Brain pericyte (primary cell): ENCODE measurements at places on chromosomes 6 and 20.

- no peak for DNase-seq
These were observed 19.3 kb downstream of the ADA start for GRCh38 chr20:44632103-44632752.

GRCh38 chr6:129647044-129647443 lies 62.9 kb downstream of the ARHGAP18 start:
- DNase-seq, result no peak

DNA sequence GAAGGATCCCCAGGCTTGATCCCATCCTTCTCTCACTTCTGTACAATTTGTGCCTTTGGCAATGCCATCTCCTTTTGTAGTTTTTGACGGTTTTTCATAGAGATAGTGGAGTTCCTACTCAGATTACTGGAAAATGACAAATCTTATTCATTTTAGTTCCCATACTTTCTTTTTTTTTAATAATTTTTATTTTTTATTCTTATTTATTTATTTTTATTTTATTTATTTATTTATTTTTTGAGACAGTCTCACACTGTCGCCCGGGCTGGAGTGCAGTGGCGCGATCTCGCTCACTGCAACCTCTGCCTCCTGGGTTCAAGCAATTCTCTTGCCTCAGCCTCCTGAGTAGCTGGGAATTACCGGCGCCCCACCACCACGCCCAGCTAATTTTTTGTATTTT lies 4.3 kb upstream of the GABBR1 start:
- no peak for DNase-seq

DNA sequence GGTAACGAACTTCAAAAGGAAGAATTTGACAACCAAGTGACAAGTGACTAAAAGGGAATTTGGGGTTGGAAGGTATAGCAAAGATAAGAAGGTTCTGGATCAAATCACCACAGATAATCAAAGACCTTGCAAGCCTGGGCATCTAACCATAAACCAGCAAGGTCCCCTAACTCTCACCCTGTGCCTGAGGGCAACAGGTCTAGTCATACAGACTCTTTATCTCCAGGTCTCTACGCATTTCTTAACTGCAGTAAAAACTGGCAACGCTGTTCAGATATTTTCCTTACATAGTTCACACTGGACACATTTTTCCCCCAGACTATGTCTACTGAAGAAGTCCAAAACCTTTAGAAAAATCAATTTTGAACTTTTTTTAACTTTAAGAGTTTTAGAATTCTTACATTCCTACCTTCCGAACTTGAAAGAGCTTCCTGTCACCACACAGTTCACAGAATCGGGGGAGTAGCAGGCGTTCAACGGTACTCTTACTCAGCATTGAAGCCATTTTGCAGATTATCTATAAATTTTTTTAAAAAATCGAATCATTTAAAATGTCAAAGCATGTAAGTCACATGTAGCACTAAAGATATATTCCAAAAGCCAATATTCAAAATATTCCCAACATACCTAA lies 23.0 kb upstream of the ANKRD60 start:
- DNase-seq, result no peak

DNA sequence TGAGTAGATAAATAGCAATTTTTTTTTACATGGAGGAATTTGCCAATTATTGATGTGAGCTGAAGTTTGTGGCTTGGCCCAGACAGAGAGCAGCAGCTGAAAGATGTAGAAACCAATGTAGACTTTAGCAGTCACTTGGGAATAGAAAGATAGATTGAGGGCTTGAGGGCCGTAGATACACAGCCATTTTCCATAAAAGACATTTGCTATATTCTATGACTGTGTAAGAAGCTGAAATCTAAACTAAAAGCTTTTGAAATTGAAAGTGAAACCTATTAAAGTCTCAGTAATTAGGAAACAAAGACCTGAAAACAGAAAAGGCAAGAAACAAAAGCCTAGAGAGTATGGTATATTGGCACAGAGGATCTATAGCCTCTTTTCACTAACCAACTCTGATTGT lies 332.7 kb downstream of the CENPW start:
- no peak for DNase-seq

- no peak for DNase-seq
These were observed 47.2 kb downstream of the LAMA4 start for GRCh38 chr6:112207131-112207530.
